Stimulated activated CD8-positive, alpha-beta memory T cell treated with anti-CD3 and anti-CD28 coated beads, Interleukin-4, amount 100 ng/mL, for 4 hours (primary cell): ENCODE measurements at places on chromosomes 4 and X.

DNA sequence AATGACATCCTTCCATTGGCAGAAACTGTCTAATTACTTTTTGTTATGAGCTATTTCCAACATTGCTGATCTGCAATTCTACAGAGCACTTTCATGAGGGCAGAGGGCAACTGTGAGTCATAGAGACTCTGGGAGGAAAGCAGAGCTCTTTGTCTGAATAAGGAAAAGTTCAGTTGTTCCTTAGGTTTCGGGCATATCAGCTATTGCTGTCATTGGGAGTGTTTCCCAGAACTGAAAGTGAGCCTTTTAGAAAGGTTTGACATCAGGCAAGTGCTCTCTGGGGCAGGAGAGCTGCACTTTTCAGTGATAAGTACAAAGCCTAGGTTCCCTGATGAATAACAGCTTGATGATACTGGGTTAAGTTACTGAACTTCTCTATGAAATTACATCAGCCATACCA lies 119.2 kb upstream of the EDNRA start:
- no peak for DNase-seq

DNA sequence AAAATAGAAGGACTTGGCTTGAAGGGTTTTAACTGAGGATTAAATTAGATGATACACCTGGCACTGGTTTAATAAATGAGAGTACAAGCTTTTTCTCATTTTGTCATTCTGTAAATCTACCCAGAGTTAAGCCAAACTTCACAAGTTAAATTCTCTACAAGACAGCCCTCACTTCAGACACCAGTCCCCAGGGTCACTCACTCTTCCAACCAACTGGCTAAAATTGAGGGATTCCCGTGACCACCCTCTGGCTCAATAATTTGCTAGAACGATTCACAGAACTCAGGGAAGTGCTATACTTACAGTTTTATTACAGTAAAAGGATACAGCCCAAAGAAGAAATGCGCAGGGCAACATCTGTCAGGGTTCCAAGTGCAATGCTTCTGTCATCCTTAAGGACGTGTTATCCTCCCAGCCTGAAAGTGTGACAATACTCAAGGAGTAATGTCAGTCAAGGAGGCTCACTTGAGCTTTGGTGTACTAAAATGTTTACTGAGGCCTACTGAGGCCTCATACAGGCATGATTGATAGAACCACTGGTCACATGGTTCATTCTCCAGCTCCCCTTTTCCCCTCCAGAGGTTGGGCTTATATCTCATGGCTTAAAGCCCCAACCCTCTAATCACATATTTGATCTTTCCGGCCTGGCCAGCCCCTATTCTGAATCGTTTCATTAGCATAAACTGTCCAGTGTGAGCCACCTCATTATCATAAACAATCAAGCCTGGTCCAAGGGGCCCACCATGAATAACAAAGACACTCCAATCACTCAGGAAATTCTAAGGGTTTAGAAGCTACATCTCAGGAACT lies 9.6 kb upstream of the TMSB4X start:
- no peak for DNase-seq

DNA sequence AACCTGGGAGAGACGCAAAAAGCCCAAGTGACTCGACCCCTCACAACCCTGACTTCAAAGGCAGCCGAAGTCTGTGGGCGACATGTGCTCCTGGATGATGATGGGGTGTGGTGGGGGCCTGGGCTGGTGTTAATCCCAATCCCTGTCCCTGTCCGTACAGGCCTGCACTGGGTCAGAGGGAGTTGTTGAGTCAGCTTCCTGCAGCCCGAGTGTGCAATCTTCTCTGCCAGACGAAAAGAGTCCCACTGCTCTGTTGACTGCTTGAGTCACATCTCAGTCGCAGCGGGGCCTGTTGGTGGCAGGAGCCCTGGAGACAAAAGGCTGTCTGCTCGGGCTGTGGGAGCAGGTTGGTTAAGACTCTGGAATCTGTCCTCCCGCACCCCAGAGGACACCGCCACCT lies 10.3 kb downstream of the FAM3A start:
- DNase-seq: no peak

- DNase-seq: no peak
Measured at GRCh38 chrX:63658920-63659319, 126.1 kb downstream of the ARHGEF9 start.

- no peak for DNase-seq
Measured at GRCh38 chr4:88110826-88111225, 47.6 kb downstream of the ABCG2 start.

- DNase-seq: no peak
Measured at GRCh38 chrX:96407072-96407471, 277.6 kb upstream of the DIAPH2 start.

- DNase-seq: no peak
Measured at GRCh38 chrX:15293451-15293850, 22.0 kb downstream of the ASB11 start.

DNA sequence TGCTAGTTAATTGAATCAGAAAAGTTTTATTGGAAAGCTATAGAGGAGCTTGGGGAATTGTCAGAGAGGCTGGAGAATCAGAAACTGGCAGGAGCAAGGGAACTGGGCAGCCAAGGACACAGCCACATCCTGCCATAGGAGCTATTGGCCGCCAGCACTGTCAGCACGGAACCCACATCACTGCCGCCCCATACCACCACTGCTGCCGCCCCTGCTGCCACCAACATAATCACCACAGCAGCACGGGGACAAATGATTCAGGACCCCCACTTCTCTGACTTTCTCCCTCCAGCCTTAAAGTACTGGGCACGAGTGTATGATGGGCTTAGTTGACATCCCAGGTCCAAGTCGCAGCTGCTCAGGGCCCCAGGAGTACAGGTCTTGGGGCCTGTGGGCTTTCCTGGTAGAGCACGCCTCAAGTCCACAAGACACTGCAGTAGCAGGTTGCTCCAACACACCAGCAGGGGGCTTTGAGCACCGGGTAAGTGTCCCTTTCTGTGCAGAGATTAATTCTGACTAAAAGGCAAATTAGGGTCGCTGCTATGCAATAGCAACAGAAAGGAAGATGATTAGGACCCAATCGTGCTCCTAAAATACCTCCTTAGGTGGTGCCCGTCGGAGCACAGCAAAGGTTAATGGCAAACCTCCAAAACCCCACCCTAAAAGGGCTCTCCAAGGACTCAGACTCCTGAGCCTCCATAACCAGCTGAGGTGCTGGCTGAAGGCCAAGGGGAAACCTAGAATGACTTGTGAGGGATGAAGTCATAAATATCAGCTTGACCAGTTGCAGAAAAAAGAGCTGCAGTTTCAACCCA lies 6.9 kb downstream of the PJA1 start:
- no peak for DNase-seq

- no peak for DNase-seq
Measured at GRCh38 chrX:4320436-4320947, 607.0 kb upstream of the PRKX start.

- DNase-seq: no peak
Measured at GRCh38 chr4:38313175-38313574, 350.8 kb upstream of the KLF3 start.

DNA sequence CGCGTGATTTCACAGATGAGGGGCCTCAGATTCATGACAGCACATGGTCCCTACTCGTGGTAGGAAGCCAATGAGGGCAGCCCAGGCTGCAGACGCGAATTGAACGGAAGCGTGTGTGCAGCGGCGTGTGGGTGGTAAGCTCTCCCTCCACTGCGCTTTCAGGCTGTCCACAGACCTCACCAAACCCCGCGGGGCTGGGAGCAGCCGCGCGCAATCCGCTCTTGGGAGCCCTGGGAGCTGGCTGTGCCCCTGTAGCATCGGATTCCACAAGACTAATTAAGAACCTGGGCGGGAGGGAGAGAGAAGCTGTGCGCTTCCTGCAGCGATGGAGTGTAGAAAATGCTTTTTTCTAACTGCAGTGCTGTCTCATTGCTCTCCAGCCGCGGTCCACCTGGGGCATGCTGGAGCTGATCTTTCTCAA lies 134.9 kb downstream of the STOX2 start:
- no peak for DNase-seq

DNA sequence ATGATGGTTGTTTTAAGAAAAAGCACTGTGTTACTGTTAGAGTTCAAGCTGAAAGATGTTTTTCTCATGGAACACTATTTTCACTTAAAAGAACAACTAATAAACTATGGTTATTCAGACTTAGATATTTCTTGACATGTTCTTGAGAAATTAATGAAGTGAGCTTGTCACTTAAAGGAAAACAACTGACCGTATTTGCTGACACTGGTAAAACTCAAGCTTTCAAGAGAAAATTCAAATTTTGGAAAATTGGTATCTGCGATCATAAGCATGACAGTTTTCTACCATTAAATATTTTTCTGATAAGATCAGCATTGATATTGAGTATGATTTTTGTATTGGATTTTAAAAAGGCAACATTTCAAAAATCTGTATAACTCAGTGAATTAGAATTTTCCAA lies 549.5 kb upstream of the ACTRT1 start:
- DNase-seq: no peak

GRCh38 chrX:136823175-136823574 lies 42.4 kb upstream of the ARHGEF6 start:
- no peak for DNase-seq

DNA sequence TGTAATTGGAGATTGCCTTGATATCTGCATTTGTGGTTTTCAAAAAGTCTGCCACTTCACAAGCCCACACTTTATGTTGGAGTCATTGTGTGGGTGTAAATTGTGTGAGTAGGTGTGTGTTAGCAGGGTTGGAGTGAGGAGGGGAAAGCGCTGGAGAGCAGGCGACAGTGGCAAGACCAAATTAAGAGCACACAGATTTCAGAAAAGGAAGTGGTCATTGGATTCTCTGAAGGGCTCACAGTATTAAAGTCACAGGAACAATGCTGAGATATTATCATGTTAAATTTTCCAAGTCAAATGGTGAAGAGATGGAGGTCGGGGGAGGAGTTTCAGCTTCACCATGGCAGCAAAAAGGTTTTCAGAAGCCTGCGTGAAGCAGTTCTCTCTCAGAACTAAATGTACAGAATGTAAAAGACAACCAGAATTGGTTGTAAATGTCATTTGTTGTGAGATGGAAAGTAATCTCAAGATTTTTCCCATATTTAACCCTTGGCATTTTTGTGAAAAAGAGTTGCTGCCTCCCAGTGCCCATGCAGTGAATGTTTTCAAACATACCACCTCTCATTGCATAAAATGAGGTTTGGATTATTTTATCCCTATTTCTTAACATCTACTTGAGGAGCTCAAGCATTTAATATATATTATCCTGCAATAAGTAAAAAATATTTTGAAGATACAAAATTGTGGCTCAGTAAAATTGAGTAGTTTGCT lies 265.9 kb downstream of the ZNF674 start:
- DNase-seq: no peak

DNA sequence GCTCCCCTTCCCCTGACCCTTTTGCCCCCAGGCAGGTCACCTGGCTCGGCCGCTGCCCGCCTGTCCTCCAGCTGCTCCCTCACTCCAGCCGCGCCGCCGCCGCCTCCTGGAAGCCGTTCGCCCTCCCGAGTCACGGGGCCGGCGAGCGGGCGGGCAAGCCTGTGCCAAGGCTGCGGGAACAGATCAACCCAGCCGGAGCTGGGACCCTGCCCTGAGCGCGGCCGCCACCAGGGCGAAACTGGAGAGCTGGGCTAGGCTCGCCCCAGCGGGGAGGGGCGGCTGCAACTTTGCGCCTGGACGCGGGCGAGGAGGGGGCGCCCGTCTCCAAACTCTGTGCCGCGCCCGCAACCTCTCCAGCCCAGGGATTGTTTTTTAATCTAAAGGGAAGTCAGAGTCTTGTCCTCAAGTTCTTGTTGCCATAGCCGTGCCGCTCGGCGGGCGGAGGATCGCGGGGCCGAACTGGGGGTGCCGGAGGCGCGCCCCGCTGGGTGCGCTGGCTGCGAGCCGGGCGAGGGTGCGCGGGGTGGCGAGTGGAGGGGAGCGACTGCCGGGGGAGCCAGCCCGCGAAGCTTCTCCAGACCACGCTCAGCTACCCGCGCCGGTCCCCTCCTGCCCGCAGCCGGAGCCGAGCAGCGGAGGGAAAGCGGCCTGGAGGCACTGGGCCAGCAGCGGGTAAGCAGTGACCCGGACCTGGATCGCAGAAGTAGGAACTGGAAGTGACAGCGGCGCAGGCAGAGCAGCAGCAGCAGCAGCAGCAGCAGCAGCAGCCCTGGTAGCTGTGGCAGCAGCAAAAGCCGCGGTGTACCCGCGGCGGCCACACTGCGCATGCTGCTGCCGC lies 13.4 kb downstream of the ARHGEF6 start:
- no peak for DNase-seq

GRCh38 chr4:142815834-142816233 lies 30.3 kb downstream of the INPP4B start:
- DNase-seq: no peak

DNA sequence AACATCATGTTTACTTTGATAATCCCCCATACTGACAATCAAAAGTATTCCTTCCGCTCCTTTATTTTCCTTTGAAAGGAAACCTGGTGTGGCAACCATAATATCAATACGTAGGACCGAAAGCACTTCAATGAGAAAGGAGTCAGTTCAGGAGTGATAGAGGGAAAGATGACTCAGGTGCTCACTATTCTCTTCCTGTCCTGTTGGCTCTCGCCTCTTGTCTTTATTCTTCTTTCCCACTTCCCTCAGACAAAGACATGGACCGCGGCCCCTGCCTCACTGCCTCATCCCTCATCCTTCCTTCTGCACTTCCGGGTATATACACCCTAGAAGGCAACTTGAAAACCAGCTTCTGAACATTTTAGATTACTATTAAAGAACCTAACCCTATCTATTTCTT lies 49.8 kb upstream of the TNIP3 start:
- DNase-seq: no peak

DNA sequence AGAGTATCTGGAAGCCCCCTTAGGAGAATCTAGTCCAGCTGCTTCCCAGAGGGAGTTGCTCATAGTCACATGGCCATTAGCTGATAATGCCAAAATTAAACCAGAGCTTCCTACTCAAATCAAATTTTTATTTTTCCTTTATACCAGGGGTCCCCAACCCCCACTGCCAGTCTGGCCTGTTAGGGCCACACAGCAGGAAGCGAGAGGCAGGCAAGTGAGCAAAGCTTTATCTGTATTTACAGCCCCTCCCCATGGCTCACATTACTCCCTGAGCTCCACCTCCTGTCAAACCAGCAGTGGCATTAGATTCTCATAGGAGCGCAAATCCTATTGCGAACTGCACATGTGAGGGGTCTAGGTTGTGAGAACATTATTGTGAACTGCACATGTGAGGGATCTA lies 19.2 kb upstream of the TNIP3 start:
- DNase-seq: no peak

GRCh38 chrX:70128071-70128470 lies 5.2 kb upstream of the IGBP1 start:
- DNase-seq: no peak
